ENCODE measurements at places on chromosomes 2 and 18. TPM values are rescaled to one million over a fixed set of nuclear protein-coding genes. Genes with fewer than 3 reads are reported as not detected.

The ZAP70 gene
- total RNA-seq: 0.44 TPM

The DQX1 gene
- 0.26 TPM for total RNA-seq

The SERPINB2 gene
- total RNA-seq: not detected

The ESPNL gene
- not detected for total RNA-seq

The KCNG3 gene
- not detected for total RNA-seq

The EFHD1 gene
- total RNA-seq: 114 TPM

The CROCC2 gene
- not detected for total RNA-seq

The FBXO15 gene
- total RNA-seq: 0.73 TPM

The RAPH1 gene
- 38.6 TPM for total RNA-seq

The ELOA2 gene
- total RNA-seq: not detected

The CFAP65 gene
- total RNA-seq: not detected

The ARHGEF4 gene
- 3.2 TPM for total RNA-seq

The CCL20 gene
- total RNA-seq: not detected

DNA sequence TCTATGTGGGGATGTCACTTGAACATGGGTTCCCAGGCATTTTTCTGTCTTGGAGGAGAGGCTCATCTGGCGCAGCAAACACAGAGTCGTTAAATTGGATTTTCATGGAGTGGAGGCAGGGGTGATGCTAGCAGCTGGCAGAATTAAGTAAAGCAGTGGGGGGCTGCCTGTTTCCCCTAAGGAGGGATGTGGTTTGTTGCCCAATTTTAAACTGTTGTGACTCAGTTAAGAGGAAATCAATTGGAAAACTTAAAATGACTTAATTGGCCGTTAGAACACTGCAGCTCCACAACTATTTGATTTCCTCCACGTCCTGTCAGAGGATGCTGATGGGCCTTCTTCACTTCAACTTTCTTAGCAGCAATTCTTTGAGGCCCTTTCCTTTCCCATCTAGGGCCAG is 354.1 kb upstream of the ATP5MC3 start:
- H3K27ac ChIP-seq: no peak overlapping the region
- H3K36me3 ChIP-seq: no peaks in the 10 kb centered on the region
- DNase-seq: no peak
- peaks cover 2% of the 10 kb centered on the region for H3K27me3 ChIP-seq

GRCh38 chr2:162710287-162710890 is 128.2 kb downstream of the KCNH7 start:
- DNase-seq: no peak
- H3K27me3 ChIP-seq: peaks cover 4% of the 10 kb centered on the region
- no peak overlapping the region for H3K27ac ChIP-seq
- H3K4me1 ChIP-seq: peaks cover 7% of the 10 kb centered on the region

DNA sequence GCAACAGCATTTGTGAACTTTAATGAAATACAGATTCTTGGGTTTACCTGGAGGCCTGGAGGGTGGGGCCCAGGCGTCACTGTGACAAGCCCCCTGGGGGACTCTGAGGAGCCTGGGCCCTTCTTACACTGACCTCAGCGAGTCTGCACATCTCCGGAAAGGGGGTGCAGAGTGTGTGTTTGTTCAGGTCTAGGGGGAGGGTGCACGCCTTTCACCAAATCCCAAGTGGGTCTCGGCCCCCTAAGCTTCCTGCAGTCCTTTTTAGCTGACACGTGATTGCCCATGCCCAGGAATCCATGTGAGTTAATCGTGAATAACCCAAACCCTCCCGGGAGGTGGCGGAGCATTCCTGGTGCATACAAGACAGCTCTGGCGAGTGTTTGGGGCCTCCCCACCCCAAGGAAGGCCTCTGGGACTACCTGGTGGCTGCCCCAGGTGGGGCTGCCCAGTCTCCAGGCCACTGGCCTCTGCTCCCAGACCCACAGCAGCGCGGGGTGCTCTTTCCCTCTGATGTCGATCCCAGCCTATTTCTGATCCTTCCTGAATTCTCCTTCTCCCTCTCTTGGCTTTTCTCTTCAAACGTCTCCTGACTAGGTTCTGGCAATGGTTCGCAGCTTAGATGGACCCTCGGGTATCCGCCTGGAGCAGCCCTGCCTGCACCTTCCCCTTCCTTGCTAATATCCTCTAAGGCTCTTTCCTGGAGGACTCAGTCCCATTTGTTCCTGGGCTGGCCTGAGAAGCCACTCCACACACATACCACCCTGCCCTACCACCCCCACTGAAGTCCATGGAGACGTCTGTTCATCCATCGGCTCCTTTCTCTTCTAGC is 10.0 kb downstream of the NGEF start:
- H3K27me3 ChIP-seq: peaks cover 31% of the 10 kb centered on the region
- H3K36me3 ChIP-seq: no peaks in the 10 kb centered on the region
- H3K4me1 ChIP-seq: no peaks in the 10 kb centered on the region
- no peak overlapping the region for H3K27ac ChIP-seq
- no peak overlapping the region for H3K4me3 ChIP-seq
- peak; percentile 64 for DNase-seq

DNA sequence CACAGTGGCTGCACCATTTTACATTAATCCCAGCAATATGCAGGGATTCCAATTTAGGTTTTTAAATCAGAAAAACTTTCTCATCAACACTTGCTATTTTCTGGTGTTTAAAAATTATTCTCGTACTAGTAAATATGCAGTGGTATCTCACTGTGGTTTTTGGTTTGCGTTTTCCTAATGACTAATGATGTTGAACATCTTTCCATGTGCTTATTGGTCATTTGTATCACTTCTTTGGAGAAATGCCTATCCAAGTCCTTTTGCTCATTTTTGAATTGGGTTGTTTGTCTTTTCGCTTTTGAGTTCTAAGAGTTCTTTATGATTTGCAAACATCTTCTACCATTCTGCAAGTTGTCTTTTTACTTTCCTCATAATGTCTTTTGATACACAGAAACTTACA is 62.1 kb upstream of the TCF7L1 start:
- H3K36me3 ChIP-seq: no peaks in the 10 kb centered on the region
- no peak for DNase-seq
- no peak overlapping the region for H3K4me3 ChIP-seq
- peaks cover 7% of the 10 kb centered on the region for H3K27me3 ChIP-seq

- peak; percentile 11 for DNase-seq
- no peak overlapping the region for H3K4me3 ChIP-seq
- peaks cover 28% of the 10 kb centered on the region for H3K4me1 ChIP-seq
Observed at GRCh38 chr18:8807488-8807805, 102.1 kb downstream of the MTCL1 start.

DNA sequence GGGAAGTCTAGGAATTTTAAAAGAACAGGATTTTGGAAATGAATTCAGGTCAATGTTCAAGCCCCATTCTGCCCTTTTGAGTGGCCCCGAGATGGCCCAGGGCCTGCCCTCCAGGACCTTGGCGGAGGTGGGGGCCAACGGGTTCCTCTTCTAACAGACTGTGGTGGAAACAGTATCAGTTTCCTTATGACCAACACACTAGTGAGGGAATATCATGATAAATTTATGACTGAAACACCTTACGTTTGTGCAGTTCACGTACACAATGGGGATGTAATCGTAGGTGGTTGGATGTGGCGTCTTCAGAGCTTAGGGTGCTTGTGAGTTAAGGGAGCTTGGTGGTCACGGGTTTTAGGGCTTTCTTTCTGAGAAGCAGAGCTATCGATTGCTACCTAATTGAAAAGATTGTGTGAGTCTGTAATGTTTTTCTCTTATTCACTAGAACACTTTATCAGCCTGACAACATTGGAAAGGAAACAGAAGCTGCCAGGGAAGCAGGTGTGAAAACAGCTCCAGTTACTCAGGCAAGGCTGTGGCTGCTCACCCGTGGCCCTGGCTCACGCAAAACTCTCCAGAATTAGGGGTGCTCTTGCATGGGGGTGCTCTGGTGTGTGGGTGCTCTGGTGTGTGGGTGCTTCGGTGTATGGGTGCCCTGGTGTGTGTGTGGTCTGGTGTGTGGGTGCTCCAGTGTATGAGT is 165.3 kb downstream of the SNTG2 start:
- no peak for DNase-seq
- no peaks in the 10 kb centered on the region for H3K36me3 ChIP-seq
- no peak overlapping the region for H3K4me3 ChIP-seq
- no peaks in the 10 kb centered on the region for H3K27me3 ChIP-seq

DNA sequence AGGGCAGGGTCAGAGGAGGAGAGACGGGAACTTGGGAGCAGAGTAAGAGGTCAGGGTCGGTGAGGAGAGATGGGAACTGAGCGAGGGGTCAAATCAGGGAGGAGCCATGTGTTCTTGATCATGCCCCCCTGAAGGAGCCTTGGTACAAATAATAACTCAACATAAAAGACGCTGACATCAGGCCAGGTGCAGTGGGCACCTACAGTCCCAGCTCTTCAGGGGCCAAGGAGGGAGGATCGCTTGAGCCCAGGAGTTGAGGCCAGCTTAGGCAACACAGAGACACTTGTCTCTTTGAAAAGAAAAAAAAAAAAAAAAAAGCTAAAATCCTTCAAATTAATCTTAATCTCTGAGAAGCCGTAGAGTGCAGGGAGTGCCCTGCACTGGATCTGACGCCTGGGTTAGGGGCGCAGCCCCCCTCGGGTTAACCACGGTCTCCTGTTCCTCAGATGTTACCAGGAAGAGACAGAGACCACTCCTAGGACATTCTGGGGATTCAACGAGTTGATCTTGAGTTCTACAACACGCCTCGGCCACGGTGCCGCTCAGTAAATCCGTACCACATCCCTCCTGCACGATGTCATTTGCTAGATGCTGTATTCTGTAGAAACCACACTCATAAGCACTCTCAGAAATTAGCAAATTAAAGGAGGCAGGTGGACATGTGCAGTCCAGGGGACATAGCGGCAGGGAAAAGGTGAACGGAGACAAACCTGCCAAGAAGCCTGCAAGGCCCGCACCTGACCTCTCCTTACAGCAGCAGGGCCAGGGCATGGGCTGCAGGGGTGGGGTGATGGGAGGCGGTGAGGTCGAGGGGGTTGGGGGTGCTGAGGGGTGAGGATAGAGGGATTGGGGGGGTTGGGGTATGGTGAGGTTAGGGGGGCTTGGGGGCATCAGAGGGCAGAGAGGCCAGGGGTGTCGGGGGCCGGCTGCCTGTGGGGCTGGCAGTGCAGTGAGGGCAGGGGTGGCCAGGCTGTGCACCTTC is 29.2 kb downstream of the SLC66A2 start:
- H3K27ac ChIP-seq: no peak overlapping the region
- peak; percentile 40 for DNase-seq
- H3K27me3 ChIP-seq: no peaks in the 10 kb centered on the region
- H3K4me3 ChIP-seq: no peak overlapping the region
- H3K36me3 ChIP-seq: peaks cover 31% of the 10 kb centered on the region

GRCh38 chr2:133710613-133711012 is 142.3 kb upstream of the NCKAP5 start:
- peaks cover 10% of the 10 kb centered on the region for H3K4me1 ChIP-seq
- H3K27me3 ChIP-seq: no peaks in the 10 kb centered on the region
- H3K36me3 ChIP-seq: no peaks in the 10 kb centered on the region
- no peak overlapping the region for H3K27ac ChIP-seq
- no peak for DNase-seq

- no peaks in the 10 kb centered on the region for H3K36me3 ChIP-seq
- H3K27me3 ChIP-seq: peaks cover 11% of the 10 kb centered on the region
- no peak overlapping the region for H3K27ac ChIP-seq
- no peak overlapping the region for H3K4me3 ChIP-seq
- DNase-seq: no peak
Observed at GRCh38 chr18:69617888-69618287, 217.2 kb downstream of the DOK6 start.

DNA sequence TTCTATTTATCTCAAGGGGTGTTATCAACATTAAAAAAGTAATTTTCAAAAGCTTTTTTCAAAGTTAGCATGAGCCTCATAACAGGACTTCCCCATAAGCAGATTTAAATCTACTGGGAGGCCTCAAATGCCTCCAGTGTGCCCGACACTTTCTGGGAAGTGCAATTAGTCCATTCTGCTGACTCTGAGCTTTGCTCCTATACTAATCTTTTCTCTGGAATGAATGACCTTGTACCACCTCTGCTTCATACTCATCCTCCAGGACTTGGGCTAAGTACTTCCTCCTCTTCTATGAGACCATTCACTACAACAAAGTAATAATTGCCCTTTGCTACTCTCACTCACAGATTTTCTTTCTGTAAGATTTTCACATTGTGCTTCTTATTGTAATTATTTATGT is 111.1 kb downstream of the RIT2 start:
- H3K4me1 ChIP-seq: no peaks in the 10 kb centered on the region
- no peak overlapping the region for H3K4me3 ChIP-seq
- peaks cover 2% of the 10 kb centered on the region for H3K27me3 ChIP-seq
- no peaks in the 10 kb centered on the region for H3K36me3 ChIP-seq

DNA sequence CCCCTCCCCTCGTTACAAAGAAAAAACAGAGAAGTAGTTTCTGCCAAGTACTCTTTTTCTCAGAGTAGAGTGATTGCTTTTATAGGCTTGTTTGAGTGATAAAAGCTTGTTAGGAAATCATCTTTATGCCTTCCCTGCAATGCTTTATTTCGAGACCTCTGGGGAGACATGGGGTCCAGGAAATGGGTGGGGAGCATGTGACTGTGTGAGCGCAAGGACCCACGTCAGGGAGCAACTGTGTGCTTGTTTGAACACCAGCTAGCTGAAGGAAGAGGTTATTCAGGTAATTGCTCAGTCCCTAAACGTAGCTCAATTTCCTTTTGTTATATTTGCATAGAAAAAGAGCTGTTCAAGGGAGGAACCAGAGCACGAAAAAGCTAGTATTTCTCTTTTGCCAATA is 187.3 kb downstream of the FAM210A start:
- no peaks in the 10 kb centered on the region for H3K4me1 ChIP-seq
- H3K27me3 ChIP-seq: peaks cover 33% of the 10 kb centered on the region
- DNase-seq: peak; percentile 19
- no peak overlapping the region for H3K4me3 ChIP-seq

GRCh38 chr2:104849618-104850141 is 4.2 kb upstream of the POU3F3 start:
- H3K36me3 ChIP-seq: peaks cover 3% of the 10 kb centered on the region
- peak overlapping the region; percentile 99 for H3K4me3 ChIP-seq
- H3K4me1 ChIP-seq: peaks cover 68% of the 10 kb centered on the region
- H3K27me3 ChIP-seq: peaks cover 33% of the 10 kb centered on the region
- DNase-seq: no peak

DNA sequence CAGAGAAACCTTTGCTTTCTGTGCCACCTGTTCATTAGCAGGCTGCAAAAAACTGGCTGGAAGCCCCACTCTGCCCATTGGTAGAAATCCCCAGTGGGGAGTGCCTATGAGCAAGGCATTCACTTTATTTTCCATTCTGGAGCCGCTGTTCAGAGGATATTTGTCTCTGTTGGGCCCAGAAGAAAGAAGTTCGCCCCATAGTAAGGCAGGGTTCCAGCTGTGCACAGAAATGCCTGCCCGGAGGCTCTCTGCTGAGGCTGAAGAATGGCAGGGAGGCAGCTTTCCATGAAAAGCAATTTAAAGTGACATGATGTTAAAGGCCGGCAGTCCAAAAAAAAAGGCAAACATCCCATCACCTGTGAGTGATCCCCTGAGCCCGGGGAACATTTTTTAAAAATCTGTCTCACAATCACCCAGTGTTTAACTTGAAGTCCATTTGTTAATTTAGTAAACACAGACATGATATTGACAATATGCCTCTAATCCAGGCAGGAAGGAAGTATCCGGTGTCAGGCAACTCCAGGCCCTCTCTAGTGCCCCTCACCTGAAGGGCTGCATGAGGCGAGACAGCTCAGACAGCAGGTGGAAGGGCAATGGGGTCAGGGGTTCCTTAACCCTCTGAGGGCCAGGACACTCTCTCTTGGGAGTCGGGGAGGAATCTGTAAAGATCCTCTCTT is 265.1 kb upstream of the SIX2 start:
- H3K4me3 ChIP-seq: no peak overlapping the region
- no peaks in the 10 kb centered on the region for H3K36me3 ChIP-seq
- H3K27me3 ChIP-seq: no peaks in the 10 kb centered on the region
- H3K4me1 ChIP-seq: peaks cover 67% of the 10 kb centered on the region
- DNase-seq: no peak
